ENCODE measurements at places on chromosomes 5 and 9.

DNA sequence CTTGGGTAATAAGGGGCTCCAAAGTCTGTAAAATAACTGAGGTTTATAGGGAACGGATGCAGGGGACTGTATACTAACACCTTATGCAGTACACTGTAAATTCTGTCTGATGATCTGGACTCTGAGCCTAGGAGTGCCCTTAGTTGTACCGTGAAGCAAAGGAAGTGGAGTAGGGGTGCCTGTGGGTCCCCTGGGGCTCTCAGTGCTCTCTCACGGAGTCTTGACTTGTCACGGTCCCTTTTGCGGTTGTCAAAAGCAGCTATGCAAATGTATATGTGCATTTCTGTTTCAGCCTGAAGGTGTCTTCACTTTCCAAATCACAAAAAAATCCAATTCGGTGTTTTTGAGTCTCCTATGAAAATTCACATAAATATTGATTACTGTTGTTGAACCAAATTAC is 17.8 kb downstream of the DMRT1 start:
- DNase-seq: no peak

DNA sequence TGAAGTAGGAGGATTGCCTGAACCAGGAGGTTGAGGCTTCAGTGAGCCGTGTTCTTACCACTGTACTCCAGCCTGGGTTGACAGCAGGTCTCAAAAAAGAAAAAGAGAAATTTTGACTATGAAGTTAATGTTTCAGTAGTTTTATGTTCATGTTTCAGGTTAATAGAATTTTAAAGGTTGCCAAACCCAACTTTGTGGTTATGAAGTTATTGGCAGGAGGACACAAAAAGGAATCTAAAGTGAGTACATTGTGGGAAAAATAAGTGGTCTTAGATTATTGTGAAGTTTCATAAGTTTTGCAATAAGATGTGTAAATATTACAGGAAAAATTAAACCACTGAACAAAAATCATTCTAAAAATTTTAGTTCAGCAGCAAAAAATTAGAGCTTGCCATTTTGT is 78.6 kb downstream of the GOLM1 start:
- DNase-seq: no peak

- no peak for DNase-seq
These were observed 123.0 kb upstream of the RFX3 start for GRCh38 chr9:3648722-3649246.

DNA sequence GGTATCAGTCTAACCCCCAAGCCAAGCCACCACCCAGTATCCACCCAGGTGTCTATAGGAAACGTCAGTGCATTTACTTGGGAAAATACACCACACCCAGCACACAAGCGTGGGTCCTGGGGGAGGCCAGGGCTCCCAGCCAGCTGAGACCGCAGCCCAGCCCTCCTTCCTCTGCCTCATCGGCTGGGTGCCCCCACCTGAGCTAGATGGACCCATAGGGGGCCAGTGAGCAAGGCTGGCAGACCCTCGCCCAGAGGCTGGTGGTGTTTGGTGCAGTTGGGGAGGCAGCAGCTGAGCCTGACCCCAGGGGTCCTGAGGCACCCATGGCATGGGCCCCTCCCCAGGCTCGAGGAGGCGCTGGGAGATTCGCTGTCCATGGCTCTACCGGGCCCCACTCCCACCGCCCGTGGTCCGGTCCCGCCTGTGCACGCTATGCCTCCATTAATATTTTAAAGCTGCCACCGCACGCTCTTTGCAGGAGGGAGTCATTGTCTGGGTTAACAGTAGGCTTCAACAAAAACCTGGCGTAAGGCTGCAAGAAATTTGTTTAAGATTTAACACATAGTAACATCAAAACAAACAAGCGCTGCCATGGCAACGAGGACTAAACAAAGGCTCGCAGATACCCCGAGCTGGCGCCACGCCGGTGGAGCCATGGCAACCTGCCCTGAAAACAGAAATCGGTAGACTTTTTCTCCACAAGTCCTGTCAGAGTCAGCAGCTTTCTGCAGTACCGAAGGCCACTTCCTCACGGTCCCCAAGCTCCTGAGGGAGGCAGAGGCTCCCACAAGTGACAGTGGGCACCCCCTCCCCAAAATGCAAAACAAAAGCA is 20.6 kb downstream of the TPPP start:
- peak; percentile 92 for DNase-seq

GRCh38 chr5:6801236-6801635 is 88.0 kb downstream of the TENT4A start:
- DNase-seq: no peak

GRCh38 chr5:52668544-52669185 is 119.1 kb upstream of the ITGA1 start:
- DNase-seq: no peak

- DNase-seq: no peak
These were observed 1523.9 kb downstream of the MAT2B start for GRCh38 chr5:165029099-165029870.

DNA sequence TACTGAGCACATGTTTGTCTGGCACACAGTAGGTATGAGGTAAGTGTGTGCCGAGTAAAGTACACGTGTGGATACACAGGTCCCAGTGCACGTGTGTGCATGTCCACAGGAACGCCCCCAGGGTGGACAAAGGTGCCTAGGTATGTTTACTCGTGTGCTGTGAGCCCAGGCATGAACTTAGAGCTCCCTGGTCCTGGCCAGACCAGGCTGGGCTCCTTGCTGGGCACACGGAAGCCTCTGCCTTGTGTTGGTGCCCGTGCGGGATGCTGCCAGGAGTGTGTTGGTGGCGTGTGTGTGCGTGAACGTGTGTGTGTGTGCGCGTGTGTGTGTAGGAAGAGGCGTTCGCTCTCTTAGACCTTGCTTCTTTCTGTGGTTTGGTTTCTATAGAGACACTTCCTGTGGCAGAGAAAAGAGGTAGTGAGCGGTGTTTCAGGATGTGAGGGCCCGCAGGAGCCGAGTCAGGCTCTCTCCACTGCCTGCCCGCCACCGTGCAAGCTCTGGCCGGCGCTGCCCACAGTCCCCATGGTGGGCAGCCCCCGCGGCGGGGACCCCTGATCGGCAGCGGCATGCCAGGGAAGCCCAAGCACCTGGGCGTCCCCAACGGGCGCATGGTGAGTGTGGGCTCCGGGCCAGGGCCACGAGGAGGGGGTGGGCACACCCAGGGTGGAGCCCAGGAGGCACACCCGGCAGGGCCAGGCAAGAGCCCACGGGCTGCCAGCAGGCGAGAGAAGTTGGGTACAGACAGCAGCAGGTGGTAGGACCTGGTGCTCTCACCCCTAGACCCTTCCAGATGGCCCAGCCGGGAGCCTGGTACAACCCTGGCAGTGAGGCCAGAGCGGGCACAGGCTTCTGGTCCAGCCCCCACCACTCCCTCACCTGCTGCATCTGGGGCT is at the start of gene RGS14:
RGS14 (plus strand) TSS at position 466 of the 893 bp plus-strand sequence; CDS start at position 567, 101 bp downstream.
- DNase-seq: no peak

- DNase-seq: no peak
These were observed 161.6 kb downstream of the COL23A1 start for GRCh38 chr5:178428341-178429155.

DNA sequence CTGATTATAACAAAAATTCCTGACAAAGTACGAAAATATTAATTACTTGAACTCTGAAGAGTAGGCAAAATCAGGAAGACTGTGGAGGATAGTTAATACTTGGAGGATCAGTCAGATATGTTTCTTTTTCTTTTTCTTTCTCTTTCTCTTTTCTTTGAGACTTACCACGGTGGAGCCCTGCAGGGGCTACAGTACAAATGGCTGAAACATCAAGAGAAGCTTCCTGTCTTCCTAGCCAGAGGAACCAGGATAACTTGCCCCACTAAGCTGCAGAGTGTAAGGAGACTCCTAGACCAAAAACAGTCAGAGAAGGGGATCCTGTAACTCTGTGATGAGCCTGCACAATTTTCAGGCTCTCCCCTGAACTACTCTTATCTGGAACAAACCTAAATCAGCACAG is 324.6 kb upstream of the TYRP1 start:
- DNase-seq: no peak

GRCh38 chr9:137811283-137811870 is 66.2 kb upstream of the CACNA1B start:
- DNase-seq: no peak

DNA sequence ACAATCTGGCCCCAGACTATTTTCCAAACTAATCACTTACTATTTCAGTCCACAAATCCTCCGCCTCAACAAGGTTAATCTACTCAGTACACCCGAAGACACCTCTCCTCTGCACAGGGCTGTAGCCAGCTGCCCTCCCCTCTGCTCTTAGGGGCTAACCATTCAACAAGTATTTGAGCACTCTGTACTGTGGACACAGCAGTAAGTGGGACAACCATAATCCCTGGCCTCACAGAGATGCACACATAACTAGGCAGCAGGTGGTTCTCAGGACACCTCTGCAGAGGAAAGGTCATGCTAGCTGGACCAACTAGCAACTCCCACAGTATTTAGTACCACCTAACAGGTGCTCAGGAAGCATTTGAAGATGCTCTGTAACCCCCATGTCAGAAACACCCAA is 5.5 kb downstream of the CAMSAP1 start:
- DNase-seq: no peak

DNA sequence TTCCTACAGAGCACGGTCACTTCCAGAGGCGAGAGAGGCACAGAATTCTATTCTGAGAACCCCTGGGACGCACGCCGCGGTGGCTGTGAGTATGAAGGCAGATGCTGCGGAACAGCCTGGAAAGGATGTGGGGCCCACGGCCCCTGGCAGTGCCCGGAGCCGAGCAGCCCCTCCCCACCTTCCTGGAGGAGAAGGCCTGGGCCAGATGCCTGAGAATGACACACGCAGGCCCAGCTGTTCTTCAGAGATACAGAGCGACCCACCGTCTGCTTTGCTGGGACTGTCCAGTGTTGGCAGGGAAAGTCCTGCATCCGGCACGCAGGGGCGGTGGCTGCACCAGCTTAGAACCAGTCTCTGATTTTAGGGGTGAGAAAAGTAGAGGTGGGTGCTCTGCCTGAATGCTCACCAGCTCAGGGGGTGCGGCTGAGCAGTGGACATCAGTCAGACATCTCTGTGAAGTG is 116.7 kb upstream of the LPCAT1 start:
- DNase-seq: no peak

- DNase-seq: no peak
These were observed 111.3 kb downstream of the EGFLAM start for GRCh38 chr5:38369692-38370091.

- no peak for DNase-seq
These were observed 782 bp downstream of the CAMK2A start for GRCh38 chr5:150288791-150289190.

DNA sequence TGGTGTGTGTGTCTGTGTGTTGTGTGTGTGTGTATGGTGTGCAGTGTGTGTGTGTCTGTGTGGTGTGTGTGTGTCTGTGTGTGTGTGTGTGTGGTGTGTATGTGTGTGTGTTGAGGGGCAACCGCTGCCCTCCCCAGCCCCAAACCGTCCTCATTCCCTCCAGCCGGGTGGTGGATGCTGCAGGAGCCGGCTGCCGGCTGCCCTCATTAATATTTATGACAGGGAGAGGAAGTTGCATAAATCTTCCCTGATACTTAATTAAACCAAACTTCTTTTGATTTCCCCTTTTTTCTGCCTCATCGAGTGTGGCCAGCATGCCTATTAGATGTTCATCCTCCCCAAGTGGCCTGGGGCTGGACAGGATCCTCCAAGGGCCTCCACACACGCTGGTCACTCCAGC is 121.4 kb upstream of the MVB12B start:
- no peak for DNase-seq

GRCh38 chr5:93929131-93929530 is 187.7 kb upstream of the POU5F2 start:
- no peak for DNase-seq

DNA sequence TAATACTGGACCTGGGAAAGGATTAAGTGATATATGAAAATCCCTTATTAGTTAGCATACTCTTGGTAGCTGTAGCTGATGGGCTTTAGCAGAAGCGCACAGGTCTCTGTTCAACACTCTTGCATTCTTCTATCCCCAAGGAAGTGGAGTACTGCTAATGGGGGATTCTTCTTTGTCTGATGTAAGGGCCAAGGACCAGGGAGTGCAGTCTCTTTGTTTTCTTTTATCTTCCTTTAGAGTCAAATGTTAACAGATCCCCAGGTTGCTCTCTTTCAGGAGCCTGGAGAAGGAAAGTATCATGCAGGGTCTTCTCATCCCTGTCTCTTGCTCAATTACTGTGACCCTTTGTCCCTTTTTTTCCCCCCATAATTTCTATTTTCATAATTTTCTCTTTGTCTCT is 1146.9 kb upstream of the DMAC1 start:
- no peak for DNase-seq

- no peak for DNase-seq
These were observed 553.1 kb downstream of the ZNF608 start for GRCh38 chr5:124193371-124193789.

- DNase-seq: no peak
These were observed 13.2 kb upstream of the BOD1 start for GRCh38 chr5:173629628-173630027.

- DNase-seq: no peak
These were observed 157.2 kb upstream of the PITX1 start for GRCh38 chr5:135191084-135191826.

GRCh38 chr9:124873664-124874063 is 11.7 kb downstream of the ARPC5L start:
- no peak for DNase-seq

DNA sequence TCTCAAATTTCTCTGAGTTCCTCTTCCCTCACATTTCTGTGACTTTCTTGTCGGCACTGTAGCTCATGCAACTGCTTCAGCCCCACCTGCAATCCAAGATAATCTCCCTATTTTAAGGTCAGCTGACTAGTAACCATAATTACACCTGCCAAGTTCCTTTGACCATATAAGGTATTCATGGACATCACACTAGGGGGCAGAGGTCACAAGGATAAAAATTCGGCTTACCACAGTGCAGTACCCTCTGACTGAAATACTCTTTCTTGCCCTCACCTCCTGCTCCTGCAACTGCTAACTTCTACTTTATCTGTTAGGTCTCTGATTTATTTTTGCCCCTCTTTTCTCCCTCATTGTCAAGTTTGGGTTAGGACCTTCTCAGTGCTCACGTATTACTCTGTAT is 144.2 kb downstream of the GDNF start:
- no peak for DNase-seq

DNA sequence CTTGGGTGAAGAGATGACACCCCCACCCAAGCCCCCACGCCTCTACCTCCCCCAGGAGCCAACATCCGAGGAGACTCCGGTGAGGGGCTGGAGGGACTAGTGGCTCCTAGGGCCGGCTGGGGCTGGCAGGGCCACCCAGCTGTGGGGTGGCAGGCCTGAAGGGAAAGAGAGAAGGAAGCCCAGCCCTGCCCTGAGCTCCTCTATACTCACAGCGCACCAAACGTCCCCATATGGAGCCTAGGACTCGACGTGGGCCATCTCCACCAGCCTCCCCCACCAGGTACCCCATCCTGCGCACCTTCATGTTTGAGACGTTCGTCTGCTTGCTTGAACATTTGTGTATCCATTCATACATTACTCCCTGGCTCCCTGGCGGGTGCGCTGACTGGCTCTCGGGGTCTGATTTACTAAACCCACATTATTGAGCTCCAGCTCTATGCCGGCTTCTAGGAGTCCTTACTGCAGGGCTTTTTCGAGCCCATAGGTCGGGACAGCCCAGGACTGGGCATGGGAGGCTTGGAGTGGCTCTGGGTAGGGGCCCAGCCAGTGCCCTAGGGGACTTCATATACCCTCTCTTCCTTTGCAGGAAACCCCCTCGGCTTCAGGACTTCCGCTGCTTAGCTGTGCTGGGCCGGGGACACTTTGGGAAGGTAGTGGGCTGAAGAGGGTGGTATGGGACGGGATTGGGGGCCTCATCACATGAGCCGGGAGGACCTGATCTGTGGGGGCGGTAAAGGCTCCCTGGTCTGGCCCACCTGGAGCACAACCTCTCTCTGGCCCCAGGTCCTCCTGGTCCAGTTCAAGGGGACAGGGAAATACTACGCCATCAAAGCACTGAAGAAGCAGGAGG is 9.1 kb downstream of the ZDHHC12 start:
- no peak for DNase-seq

GRCh38 chr9:3238236-3238635 is 287.6 kb downstream of the RFX3 start:
- DNase-seq: no peak

GRCh38 chr9:76985581-76985980 is 33.9 kb upstream of the FOXB2 start:
- DNase-seq: no peak
